ENCODE measurements at places on chromosomes 11 and 22.

- DNase-seq: no peak
Measured at GRCh38 chr22:30416403-30416802, 9.2 kb upstream of the MTFP1 start.

- peak; percentile 7 for DNase-seq
Measured at GRCh38 chr11:57277845-57278720, 41.0 kb upstream of the APLNR start.

- DNase-seq: no peak
Measured at GRCh38 chr11:70142221-70142875, 60.7 kb upstream of the FADD start.

GRCh38 chr11:126307706-126308105 lies 3.8 kb downstream of the DCPS start:
- peak; percentile 76 for DNase-seq

DNA sequence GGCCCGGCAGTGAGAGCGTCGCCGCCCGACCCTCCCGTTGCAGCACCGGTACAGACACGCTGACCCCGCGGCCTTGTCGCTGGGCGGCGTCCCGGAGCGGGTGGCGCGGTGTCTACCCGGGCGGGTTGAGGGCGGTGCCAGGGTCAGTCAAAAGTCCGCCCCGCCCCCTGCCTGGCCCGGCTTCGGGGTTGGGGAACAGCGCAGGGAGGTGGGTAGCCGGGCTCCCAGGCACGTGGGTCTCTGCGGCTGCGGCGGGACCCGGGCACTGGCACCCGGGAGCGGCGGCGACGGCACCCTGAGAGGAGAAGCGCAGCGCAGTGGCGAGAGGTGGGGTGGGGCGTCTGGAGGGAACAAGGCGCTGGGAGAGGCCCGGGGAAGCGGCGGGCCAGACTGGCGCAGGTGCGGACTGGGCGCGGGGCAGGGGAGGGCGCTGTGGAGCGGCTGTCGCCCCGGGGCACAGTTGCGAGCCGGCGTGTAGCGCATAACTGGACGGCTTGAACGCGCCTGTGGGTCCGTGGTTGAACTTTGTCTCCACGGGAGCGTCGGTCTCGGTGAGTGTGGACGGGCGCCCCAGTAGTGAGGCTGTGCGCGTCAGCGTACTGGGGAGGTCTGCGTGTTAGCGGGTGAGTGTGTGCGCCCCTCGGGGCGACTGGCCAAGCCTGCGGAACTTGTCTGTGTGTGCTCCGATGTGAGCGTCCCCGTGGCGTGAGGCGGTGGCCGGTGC lies at the start of gene P2RY2:
Gene P2RY2, plus strand, starts transcription at position 176 of the 724 bp plus-strand sequence. CDS start 15,879 bp downstream, outside the sequence.
- peak; percentile 78 for DNase-seq

- DNase-seq: peak; percentile 93
Measured at GRCh38 chr11:112179601-112180000, 4.3 kb downstream of the BCO2 start.
